ENCODE measurements at places on chromosomes 2 and 18. TPM values are rescaled to one million over a fixed set of nuclear protein-coding genes. Genes with fewer than 3 reads are reported as not detected.

Gene SCYGR4
- total RNA-seq, result not detected

Gene TMEM17
- 1.0 TPM for total RNA-seq

Gene LIMS2
- total RNA-seq, result 5.7 TPM

Gene NAT8
- not detected for total RNA-seq

Gene CCDC68
- total RNA-seq, result 0.52 TPM

Gene SERPINB13
- not detected for total RNA-seq

Measured in skeletal muscle tissue (tissue), 5 donors.